Caco-2 (cell line): ENCODE measurements at places on chromosomes 7 and 10. TPM values are rescaled to one million over a fixed set of nuclear protein-coding genes. Genes with fewer than 3 reads are reported as not detected.

The ATG9B gene
- 4.3 and 4.8 TPM in 2 replicates for total RNA-seq

DNA sequence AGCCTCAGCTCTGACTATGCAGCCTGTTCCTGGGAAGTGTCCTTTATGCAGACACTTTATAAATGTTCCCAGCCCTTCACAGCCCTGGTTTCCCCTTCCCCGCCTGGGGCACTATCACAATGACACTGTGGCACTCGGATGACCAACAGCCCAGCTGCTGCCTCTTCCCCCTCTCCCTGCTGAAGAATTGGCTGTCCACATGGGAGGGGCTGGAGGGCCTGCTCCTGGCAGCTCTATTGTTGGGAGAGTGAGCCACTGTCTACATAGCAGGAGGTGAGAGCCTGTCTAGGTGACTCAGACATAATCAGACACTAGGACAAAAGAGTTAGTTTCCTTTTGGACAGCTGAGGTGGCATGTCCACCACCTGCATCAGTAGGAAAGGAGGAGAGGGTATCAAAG, 437.5 kb downstream of the PLXNA4 start:
- no peak overlapping the region for H3K27ac ChIP-seq
- no peak for DNase-seq
- H3K36me3 ChIP-seq, result no peaks in the 10 kb centered on the region
- no peak overlapping the region for H3K4me3 ChIP-seq
- 0 out of 2 replicates have a peak, but pooled peaks cover 1% of the 10 kb centered on the region for H3K27me3 ChIP-seq

- no peak overlapping the region for H3K27ac ChIP-seq
- no peaks in the 10 kb centered on the region for H3K27me3 ChIP-seq
- H3K4me1 ChIP-seq, result no peaks in the 10 kb centered on the region
- no peak overlapping the region for H3K4me3 ChIP-seq
These were observed 16.1 kb upstream of the SEC61G start for GRCh38 chr7:54774785-54775740.

The FIS1 gene
- total RNA-seq, result 97.9 and 99.9 TPM in 2 replicates

GRCh38 chr10:54091237-54091636, 709.8 kb downstream of the PCDH15 start:
- DNase-seq, result no peak
- peaks cover 10% of the 10 kb centered on the region for H3K4me1 ChIP-seq
- H3K4me3 ChIP-seq, result no peak overlapping the region
- no peaks in the 10 kb centered on the region for H3K27me3 ChIP-seq

The EN2 gene
- 1.1 and 1.5 TPM in 2 replicates for total RNA-seq

DNA sequence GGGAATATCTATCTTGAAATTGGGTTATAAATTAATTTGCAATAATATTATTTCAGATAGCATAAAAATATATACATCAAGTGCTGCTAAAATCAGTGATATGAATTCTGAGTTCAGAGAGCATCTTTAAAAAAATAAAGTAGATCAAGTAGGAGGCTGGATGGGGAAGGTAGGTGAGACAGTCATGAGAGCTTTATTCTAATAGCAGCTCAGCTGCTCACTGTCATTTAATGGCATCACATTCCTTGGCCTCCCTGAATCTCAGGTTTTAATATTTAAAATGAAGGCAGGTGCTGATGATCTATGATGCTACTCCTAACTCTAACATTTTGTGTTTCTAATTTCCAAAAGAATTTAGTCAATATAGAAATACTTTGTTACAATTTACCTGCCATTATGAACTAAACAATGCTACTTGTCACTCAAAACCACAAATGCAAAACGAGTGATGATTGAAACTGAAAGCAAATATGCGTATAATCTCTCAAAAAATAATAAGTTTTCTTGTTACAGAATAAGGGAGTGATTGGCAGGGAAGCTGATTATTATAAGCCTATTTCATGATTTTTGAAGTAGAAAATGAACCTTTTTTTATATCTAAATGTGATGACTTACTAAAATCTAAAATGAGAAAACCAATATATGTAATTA, 147.6 kb upstream of the CSTF2T start:
- H3K27ac ChIP-seq, result no peak overlapping the region
- no peak overlapping the region for H3K4me3 ChIP-seq
- H3K27me3 ChIP-seq, result no peaks in the 10 kb centered on the region; the same call in 1 of the 2 replicates
- no peaks in the 10 kb centered on the region for H3K36me3 ChIP-seq

DNA sequence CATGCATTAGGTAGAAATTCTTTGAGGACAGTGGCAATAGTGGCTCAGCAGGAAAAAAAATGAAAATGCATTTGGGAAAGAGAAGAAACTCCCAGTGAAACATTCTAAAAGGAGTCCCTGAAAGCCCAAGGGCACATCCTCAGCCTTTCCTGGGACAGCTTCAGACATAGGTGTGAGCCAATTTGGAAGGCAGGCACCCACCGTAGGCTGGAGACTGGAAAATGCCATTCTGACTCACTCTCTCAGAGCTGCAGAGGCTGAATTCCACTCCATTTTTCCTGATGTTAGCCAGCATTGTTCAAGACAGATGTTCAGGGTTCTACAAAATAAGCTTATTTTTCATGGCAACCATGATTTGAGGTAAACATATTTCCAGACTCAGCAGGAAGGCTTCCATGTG, 379.0 kb upstream of the FZD8 start:
- no peak for DNase-seq
- H3K27ac ChIP-seq, result no peak overlapping the region
- H3K4me1 ChIP-seq, result no peaks in the 10 kb centered on the region
- H3K27me3 ChIP-seq, result no peaks in the 10 kb centered on the region
- H3K4me3 ChIP-seq, result no peak overlapping the region

The ANKRD7 gene
- not detected in 2 replicates for total RNA-seq

GRCh38 chr10:113057948-113058522, 108.0 kb downstream of the TCF7L2 start:
- H3K4me3 ChIP-seq, result no peak overlapping the region
- H3K27ac ChIP-seq, result no peak overlapping the region
- peaks cover 38% of the 10 kb centered on the region for H3K4me1 ChIP-seq
- no peaks in the 10 kb centered on the region for H3K27me3 ChIP-seq
- H3K36me3 ChIP-seq, result no peaks in the 10 kb centered on the region
- no peak for DNase-seq

DNA sequence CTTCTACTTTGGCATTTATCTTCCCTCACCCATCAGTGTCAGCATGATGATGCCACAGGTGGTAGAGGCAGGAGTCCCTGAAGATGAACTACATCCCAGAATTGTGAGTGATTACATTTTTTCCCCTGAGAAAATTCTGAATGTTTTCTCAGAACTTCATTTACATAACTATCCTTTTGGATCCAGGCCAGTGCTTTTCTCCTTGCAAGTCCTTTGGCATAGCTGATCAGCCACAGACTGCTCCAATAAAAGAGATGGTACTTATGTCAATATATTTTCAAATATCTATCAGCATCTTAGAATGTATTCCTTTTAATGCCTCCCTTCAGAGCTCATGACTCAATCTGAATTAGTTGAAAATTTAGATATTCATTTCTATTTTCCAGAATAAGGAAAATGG, 135.5 kb downstream of the IQUB start:
- H3K27ac ChIP-seq, result no peak overlapping the region
- H3K36me3 ChIP-seq, result no peaks in the 10 kb centered on the region
- H3K4me1 ChIP-seq, result no peaks in the 10 kb centered on the region
- no peak overlapping the region for H3K4me3 ChIP-seq
- no peaks in the 10 kb centered on the region for H3K27me3 ChIP-seq

The AASS gene
- 11.3 and 14.0 TPM in 2 replicates for total RNA-seq

DNA sequence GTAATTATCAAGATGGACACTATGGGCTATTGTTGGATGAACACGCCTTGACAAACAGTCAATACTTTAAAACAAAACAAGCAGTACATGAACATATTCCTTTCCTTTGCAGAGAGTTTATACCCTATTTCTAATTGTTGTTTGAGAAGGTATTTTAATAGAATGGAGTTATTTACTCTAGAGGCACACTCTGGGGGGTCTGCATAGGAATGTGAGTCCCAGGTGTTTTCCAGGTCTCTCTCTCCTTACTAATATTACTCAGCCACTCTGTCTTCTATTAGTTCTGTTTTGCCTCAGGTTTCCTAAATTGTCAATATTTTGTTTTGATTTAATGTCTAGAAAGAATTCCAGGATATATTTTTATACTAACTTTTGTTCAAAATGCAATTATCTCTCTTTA, 1091.4 kb downstream of the CNTNAP2 start:
- H3K4me1 ChIP-seq, result no peaks in the 10 kb centered on the region
- no peaks in the 10 kb centered on the region for H3K36me3 ChIP-seq
- no peak overlapping the region for H3K27ac ChIP-seq
- no peak overlapping the region for H3K4me3 ChIP-seq
- no peak for DNase-seq

The ADRA2A gene
- total RNA-seq, result 0.67 and 0.70 TPM in 2 replicates

DNA sequence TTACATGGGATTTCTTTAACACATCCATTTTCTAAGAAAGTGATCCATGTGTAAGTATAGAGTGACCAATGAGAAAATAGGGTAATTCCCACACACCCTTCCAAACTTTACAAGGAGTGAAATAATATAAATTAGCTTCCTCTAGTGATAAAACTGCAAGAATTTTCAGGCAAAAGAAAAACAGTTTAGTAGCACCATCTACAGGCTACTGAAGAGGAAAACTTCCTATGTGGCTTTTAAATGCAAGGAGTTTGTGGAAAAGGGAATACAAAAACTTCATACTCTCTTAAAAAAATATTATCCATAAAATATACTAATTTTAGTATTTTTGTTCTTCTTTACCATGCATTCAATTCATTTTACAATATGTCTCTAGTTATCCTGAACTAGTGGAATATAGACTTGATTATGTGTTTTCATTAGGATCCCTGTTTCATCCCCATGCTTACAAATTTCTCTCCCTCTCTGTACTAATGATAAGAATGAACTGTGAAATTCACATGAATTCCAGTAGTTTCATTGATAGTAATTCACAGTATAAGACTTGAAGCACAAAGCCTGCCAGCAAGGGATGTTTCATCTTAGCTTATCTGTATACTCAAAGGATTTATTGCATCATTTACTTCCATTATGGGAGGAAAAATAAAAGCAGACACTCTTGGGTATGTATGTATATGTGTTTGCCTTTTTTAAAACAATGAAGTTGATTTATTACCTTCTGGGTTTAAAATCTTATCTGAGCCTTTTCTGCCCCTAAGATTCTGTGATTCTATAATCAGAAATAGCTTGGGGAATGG, 442.9 kb downstream of the AUTS2 start:
- no peak overlapping the region for H3K4me3 ChIP-seq
- no peak overlapping the region for H3K27ac ChIP-seq
- no peaks in the 10 kb centered on the region for H3K4me1 ChIP-seq
- no peak for DNase-seq
- no peaks in the 10 kb centered on the region for H3K27me3 ChIP-seq

GRCh38 chr7:74584160-74584954, 73.2 kb upstream of the GTF2I start:
- no peak overlapping the region for H3K4me3 ChIP-seq
- peak overlapping the region; percentile 64 for H3K27ac ChIP-seq
- peak; percentile 66 for DNase-seq
- H3K4me1 ChIP-seq, result peaks cover 48% of the 10 kb centered on the region

GRCh38 chr7:97601931-97602457, 129.9 kb upstream of the TAC1 start:
- no peaks in the 10 kb centered on the region for H3K4me1 ChIP-seq
- H3K27ac ChIP-seq, result no peak overlapping the region
- H3K4me3 ChIP-seq, result no peak overlapping the region

DNA sequence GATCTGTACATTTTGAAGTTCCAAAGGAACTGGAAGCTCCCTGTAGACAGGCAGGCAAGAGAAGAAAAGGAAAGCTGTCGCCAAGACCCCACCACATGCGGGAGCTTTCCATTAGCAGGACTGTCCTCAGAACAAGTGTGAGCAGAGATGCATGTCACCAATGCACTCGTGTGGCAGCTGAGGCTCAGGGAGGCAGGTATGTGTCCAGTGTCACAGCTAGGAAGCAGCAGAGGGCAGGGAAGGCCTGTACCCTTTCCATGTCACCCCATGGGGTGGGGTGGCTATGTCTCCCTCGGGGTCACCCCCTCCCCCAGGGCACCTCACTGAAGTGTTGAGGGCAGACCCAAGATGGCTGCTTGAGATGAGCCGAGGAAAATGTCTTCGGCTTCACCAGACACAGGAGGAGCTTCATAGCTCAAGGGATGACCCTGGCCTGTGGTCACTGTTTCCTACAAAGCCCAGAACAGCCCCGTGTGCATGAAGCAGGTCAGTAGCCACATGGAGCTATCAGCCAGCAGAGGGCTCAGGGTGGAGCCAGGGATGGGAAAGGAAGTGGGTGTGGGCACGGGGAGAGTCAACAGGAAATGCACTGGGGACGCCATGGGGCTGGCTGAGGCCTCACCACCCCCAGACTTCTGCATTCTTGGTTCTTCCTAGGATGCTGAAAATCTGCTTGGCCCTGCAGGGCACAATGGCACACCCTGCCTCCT, 96.6 kb downstream of the FAM53B start:
- no peak overlapping the region for H3K27ac ChIP-seq
- no peaks in the 10 kb centered on the region for H3K36me3 ChIP-seq
- no peaks in the 10 kb centered on the region for H3K27me3 ChIP-seq
- no peak overlapping the region for H3K4me3 ChIP-seq

- H3K4me3 ChIP-seq, result no peak overlapping the region
- no peaks in the 10 kb centered on the region for H3K36me3 ChIP-seq
- H3K4me1 ChIP-seq, result no peaks in the 10 kb centered on the region
- no peak for DNase-seq
- no peak overlapping the region for H3K27ac ChIP-seq
These were observed 84.0 kb downstream of the ANLN start for GRCh38 chr7:36473454-36474282.

The AKR1C8 gene
- total RNA-seq, result not detected in 2 replicates

The NAMPT gene
- total RNA-seq, result 75.5 and 79.1 TPM in 2 replicates

The PNLIP gene
- total RNA-seq, result not detected in 2 replicates

GRCh38 chr10:21675157-21675796, 141.2 kb downstream of the MLLT10 start:
- H3K27me3 ChIP-seq, result no peaks in the 10 kb centered on the region
- H3K4me3 ChIP-seq, result no peak overlapping the region
- peak; percentile 58 for DNase-seq
- H3K36me3 ChIP-seq, result no peaks in the 10 kb centered on the region; the same call in none of the 2 replicates
- H3K4me1 ChIP-seq, result no peaks in the 10 kb centered on the region

The PCGF5 gene
- total RNA-seq, result 9.6 and 12.0 TPM in 2 replicates

DNA sequence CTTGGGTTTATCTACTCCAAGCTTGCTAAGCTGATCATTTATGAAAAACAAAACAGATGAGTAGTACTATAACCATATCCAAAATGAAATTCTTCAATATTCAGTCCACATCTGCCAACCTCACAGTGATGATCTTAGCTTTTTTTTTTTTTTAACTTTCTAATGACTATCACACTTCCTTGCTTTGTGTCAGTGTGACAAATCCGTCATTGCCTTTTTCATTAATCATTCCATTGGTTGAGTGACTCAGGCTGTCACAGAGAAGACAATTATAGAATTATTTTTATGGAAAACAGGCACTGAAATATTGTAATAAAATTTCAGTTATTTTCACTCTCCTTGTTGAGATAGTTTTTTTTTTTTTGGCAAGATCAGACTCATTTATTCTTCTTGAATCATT, 70.7 kb downstream of the CPVL start:
- H3K4me3 ChIP-seq, result no peak overlapping the region
- H3K27ac ChIP-seq, result no peak overlapping the region
- H3K27me3 ChIP-seq, result no peaks in the 10 kb centered on the region
- no peak for DNase-seq

The TRPV5 gene
- not detected in 2 replicates for total RNA-seq

- no peak overlapping the region for H3K27ac ChIP-seq
- H3K27me3 ChIP-seq, result no peaks in the 10 kb centered on the region
- no peak overlapping the region for H3K4me3 ChIP-seq
- no peaks in the 10 kb centered on the region for H3K36me3 ChIP-seq
- DNase-seq, result no peak
- peaks cover 57% of the 10 kb centered on the region for H3K4me1 ChIP-seq
These were observed 35.3 kb upstream of the ADD3 start for GRCh38 chr10:109972372-109973001.

The VENTX gene
- 0.12 TPM in 1 of 2 replicates, not detected in the other for total RNA-seq
